GM23338 (cell line): ENCODE measurements at places on chromosomes 1 and 21. TPM values are rescaled to one million over a fixed set of nuclear protein-coding genes. Genes with fewer than 3 reads are reported as not detected.

Gene SAMD11
- 0.40 and 0.47 TPM in 2 replicates for polyA plus RNA-seq

Gene MOV10
- polyA plus RNA-seq = 52.4 and 53.6 TPM in 2 replicates

Gene THAP3
- polyA plus RNA-seq = 20.9 and 23.8 TPM in 2 replicates

Gene C1QTNF12
- polyA plus RNA-seq = 4.1 and 4.2 TPM in 2 replicates

Gene DNAJB4
- polyA plus RNA-seq = 8.2 and 12.4 TPM in 2 replicates

Gene INSRR
- polyA plus RNA-seq = not detected in 2 replicates

Gene LAX1
- polyA plus RNA-seq = not detected in 2 replicates

Gene CFHR1
- polyA plus RNA-seq = not detected in 2 replicates

Gene CNR2
- polyA plus RNA-seq = not detected in 2 replicates

Gene FLG2
- polyA plus RNA-seq = not detected in 2 replicates
